ENCODE measurements at places on chromosomes 1 and 21.

GRCh38 chr1:48710915-48711314, 65.8 kb downstream of the BEND5 start:
- no peak for DNase-seq

- no peak for DNase-seq
Observed at GRCh38 chr1:162943622-162944021, 82.6 kb upstream of the CCDC190 start.

GRCh38 chr1:51308636-51309035, 21.7 kb downstream of the TTC39A start:
- no peak for DNase-seq

DNA sequence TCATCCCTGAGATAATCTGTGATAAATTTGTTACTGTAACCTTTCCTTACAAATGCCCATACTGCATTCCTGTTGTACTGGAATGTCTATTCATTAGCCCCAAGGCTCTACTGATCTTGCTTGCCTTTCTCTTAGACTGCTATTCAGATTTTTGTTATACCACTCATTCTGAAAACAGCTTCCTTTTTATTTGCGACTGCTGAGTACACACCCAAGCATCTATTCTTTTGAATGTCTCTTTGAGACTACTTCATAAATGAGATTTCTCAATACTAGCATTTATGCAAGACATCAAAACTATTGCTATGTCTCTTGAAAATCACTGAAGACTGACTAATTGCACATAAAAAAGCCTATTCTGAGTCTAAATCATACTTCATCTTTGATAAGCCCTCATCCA, 38.6 kb downstream of the DENND1B start:
- DNase-seq: no peak

DNA sequence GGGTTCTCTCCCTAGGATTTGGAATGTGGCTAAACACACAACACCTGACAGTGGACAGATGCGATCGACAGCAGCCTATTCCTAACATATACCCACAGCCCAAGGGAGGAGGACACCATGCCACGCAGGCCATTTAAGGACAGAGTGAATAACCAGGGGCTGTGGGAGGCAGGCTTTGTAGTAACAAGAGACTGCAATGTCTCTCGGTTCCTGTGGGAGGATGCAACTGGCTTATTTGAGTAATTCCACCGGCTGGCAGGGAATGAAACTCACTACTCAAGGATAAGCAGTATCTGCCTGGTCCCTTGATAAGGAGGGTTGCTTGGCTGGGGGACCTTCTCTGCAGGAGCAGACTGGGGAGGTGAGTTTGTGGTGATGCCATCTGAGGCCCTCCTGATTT, 109.6 kb downstream of the PCP4 start:
- DNase-seq: no peak

GRCh38 chr1:117591252-117591651, 14.6 kb upstream of the TENT5C start:
- no peak for DNase-seq

GRCh38 chr1:28176492-28177470, at the start of gene PTAFR:
PTAFR (minus strand) TSS chr1:28176690; CDS start chr1:28151021, 25,669 bp downstream.
- no peak for DNase-seq

GRCh38 chr1:16242556-16243214, 5.7 kb upstream of the CPLANE2 start:
- no peak for DNase-seq

DNA sequence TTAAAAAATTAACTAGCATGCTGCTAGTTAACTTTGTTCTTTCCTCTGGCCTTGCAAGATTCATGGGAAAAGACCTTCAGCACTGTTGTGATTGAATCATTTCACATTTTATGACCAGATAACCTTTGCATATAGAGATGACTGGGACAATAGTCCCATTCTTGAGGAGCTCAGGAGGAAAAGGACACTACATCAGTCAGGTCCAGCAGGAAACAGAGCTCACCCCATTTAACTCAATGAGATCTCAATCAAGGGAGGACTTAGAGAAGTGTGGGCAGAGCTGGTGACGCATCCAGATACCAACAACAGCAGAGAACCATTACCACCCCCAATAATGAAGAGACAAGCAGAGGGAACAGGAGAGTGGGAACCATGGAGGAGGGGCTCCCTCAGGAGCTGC, 109.4 kb upstream of the GUCA2B start:
- DNase-seq: no peak

- DNase-seq: no peak
Observed at GRCh38 chr21:15241997-15242736, 177.4 kb upstream of the NRIP1 start.

GRCh38 chr1:91245435-91245834, 159.2 kb downstream of the HFM1 start:
- DNase-seq: no peak

- no peak for DNase-seq
Observed at GRCh38 chr1:47906527-47907176, 90.5 kb downstream of the TRABD2B start.

GRCh38 chr1:179230251-179230650, 774 bp upstream of the ABL2 start:
- DNase-seq: no peak

GRCh38 chr1:59173721-59174120, 123.2 kb upstream of the FGGY start:
- DNase-seq: no peak
